ENCODE measurements at places on chromosomes 7 and 10. TPM values are rescaled to one million over a fixed set of nuclear protein-coding genes. Genes with fewer than 3 reads are reported as not detected.

- H3K4me1 ChIP-seq = peaks cover 46% of the 10 kb centered on the region
- H3K4me3 ChIP-seq = peak overlapping the region; percentile 69
- no peaks in the 10 kb centered on the region for H3K27me3 ChIP-seq
- DNase-seq = peak; percentile 57
- H3K27ac ChIP-seq = peak overlapping the region; percentile 74
- H3K36me3 ChIP-seq = no peaks in the 10 kb centered on the region
Measured at GRCh38 chr7:129952086-129952652, 591 bp downstream of the UBE2H start.

OGDHL gene
- total RNA-seq = 1.8 TPM

- H3K27ac ChIP-seq = no peak overlapping the region
- DNase-seq = no peak
- no peak overlapping the region for H3K4me3 ChIP-seq
- H3K4me1 ChIP-seq = no peaks in the 10 kb centered on the region
Measured at GRCh38 chr10:12742771-12743170, 258.7 kb downstream of the CCDC3 start.

PDLIM1 gene
- 110 TPM for total RNA-seq
